Omental fat pad (tissue), 4 donors: ENCODE measurements at places on chromosomes 2 and 18.

DNA sequence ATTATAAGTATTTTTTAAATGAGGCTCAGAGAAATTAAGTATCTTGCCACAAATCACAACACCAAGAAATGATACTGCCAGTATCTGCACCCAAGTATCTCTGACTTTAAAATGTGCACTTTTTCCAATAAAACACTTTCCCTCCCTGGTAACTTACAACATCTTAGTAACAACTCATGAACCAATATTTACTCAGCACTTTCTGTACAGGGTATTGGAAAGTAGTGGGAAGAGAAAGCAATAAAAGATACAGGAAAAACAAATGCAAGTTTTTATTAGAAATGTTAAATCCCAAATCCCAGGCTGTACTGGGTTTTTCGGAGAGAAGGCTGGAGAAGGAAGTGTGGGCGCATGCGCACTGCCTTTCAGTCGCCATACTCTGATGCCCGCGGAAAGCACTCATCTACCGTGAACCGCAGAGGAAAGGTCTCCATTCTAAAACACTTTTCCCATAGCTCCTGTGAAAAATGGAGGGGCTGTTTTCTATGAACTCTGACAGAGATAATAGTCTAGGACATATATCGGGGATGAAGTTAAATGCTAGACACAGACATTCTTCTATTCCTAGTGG lies 52.1 kb downstream of the L3MBTL4 start:
- DNase-seq = no peak

DNA sequence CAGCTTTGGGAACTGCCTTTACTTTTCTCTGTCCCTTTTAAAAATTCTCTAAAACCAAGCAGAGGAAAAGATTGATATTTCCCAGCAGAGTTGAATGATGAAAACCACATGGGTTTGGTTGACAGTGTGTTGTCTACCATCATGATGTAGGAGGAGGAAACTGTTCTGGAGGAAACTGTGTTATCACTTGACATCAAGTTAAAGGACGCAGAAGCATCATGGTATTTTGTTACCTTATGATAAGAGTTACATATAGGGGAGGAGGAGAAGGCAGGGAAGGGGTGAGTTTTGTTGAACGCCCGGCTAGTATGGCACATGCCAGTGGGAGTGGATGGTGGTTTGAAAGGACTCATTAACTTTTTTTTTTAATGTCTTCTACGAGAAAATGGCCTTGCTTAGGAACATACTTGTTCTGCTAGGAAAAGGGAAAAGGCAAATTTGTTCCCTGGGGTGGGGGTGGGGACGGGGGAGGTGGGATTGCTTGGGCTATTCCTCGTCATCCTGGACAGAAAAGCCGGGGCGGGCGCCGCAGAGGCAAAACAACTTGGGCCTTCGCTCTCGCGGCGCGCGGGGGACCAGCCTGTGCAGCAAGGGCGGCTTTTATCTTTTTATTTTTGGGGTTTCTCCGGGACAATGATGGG lies 766 bp downstream of the TMEM17 start:
- DNase-seq = no peak

DNA sequence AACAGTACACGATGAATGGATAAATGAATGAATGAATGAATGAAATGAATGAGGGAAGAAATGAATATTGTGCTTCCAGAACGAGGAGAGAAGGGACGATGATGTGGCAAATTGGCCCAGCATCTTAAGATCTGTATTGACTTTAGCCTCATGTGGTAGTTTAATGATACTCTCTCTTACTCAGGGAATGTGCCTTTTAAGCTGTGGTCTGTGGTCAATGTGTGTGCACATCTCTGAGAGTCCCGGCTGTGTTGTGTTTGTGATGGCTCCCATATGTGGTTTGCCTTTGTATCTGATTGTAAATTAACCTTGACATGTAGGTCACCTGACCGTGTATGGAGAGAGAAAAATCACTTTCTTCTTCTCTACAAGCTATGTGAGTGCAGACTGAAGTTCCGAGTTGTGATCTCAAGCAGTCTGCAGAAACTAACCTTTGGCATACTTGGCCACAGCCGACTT lies 91.2 kb downstream of the NEDD4L start:
- no peak for DNase-seq

DNA sequence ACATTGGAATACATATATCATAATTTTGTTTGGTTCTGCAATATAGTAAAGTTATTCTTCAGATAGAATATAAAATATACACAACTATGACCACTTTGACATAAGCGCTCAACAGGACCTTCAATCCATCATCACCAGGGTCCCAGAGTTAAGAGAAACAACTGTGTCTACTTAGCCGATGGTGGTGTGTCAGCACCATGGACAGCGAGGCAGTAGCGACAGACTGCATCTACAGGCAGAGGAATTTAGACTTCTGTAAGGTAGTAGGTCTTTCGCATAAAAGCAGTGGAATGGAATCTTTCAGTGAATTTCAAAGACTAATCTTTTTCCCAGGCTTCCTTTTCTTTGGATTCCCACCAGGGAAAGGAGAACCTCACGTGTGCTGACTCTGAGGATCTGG lies 20.5 kb upstream of the LRPPRC start:
- DNase-seq = no peak

DNA sequence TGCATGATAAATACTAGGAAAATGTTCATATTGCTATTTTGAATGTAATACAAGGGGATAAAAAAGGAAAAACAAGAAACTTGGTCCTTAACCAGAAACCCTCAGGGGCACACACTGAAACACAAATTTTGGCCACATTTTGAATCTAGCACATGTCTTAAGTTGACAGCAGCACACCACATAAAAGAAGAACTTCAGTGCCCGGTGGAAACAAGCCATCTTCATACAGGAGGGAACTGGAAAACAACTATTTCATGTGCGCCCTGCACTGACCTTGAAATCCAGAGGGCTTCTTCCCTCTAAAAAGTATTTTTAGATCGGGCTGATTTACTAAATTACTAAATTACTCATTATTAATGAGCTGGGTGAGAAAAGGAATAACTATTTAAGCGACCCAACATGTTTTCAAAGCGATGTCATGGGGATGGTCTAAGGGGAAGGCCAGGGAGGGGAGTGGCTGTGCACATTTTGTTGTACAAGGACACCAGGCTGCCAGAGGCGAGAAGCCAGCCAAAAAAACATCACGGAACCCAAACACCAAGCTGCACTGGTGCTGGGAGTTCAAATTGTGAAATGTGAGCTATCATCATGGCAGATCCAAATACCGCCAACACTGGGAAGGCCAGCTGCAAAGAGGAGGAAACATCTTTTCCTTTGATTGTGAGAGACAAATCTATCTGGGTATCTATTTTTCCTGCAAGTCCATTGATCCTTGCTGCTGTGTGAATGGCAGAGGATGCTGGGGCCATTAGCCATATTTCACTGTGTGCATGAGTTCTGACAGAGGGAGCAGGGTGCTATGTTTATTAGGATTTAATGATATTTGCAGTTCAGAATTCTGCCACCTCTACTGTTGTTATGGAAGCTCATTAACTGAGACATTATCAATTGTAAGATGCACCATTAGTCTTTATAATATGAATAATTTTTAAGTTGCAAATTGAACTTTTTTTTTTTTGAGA lies 150.7 kb upstream of the LMAN1 start:
- no peak for DNase-seq

DNA sequence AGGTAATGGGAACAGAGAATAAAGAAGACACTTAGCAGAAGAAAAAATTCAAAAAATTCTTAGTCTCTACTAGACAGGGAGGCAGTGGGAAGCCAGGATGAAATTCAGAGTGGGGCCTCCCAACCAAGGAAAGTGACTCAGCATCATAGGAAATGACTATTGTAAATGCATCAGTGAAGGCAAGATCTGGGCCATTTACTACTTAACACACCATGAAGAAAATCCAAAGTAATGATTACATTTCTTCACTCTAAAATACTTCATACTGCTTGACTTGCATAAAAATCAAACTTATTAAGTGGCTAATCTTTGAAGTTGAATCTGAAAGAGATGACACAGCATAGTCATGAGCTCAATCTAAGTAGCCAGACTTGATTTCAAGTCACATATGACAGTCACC lies 405.8 kb upstream of the SLC39A10 start:
- no peak for DNase-seq

DNA sequence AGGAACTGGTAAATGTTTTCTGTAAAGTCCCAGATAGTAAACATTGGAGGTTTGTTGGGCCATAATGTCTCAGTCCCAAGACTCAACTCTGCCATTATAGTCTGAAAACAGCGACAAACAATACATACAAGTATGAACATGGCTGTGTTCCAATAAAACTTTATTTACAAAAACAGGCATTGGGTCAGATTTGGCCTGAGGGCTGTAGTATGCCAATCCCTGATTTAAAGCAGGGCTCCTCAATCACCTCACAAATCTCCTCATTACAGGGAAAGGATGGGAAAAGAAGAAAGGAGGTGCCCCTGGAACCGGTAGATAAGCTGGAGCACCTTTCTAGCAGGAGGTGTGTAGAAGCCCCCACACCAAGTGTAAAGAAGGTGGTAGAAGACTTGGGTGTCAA lies 48.9 kb upstream of the UPP2 start:
- no peak for DNase-seq

DNA sequence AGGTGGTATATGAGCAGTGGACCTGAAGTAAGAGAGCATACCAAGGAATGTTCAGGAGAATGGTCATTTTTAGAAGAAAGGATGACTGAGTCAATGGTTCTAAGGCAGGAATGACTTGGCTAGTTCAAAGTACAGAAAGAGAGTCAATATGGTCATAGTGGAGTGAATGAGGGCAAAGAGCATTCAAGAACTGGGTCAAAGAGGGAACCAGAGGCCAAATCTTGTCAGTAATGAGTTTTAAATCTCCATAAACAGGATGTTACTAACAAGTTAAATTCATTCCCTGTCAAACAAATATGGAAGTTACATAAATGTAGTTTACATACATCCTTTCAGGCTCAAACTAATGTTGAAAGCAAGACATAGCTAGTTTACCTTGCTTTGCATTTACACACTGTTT lies 16.1 kb downstream of the CALCRL start:
- DNase-seq = no peak

DNA sequence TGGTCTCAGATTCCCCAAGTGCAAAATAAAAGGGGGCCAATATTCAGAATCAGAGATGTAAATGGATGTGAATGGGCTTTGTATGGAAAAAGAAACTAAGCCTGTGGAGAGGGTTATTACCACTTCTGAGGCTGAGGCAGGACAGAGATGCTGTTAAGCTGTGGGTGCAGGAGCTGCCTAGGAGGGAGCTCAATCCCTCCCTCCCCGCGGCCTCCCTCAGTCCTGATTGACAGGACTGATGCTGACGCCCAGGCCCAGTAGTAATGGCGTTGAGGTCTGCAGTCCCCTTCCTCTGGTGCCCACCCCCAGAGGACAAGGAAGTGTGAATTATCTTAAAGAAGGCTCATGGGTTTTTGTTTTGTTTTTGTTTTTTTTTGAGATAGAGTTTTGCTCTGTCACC lies 40.4 kb downstream of the PSD4 start:
- DNase-seq = no peak
